ENCODE measurements at places on chromosomes 5 and 9.

- no peak for DNase-seq
These were observed 150.6 kb downstream of the MCTP1 start for GRCh38 chr5:95134326-95134725.

- DNase-seq: no peak
These were observed 98.2 kb downstream of the USP20 start for GRCh38 chr9:129933185-129934040.

DNA sequence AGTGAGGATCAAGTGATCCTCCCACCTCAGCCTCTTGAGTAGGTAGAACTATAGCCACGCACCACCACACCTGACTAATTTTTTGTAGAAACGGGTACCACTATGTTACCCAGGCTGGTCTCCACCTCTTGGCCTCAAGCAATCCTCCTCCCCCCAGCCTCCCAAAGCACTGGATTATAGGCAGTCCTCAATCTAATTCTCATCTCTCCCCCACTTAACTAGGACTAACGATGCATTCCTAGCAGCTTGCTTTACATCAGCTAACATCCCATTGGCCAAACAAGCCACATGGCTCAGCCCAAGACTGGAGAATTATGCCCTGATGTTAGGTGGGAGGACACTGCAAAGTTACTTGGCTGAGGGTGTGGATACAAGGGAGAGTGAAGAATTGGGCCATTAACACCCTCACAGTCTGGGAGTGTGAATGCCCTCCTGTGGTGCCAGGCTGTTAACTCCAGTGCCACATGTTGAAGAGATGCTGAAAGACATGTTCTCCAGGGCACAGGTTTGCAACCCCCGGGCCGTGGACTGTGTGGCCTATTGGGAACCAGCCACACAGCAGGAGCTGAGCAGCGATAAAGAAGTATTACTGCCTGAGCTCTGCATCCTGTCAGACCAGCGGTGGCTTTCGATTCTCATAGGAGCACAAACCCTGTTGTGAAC is 5.3 kb upstream of the ZNF367 start:
- no peak for DNase-seq

DNA sequence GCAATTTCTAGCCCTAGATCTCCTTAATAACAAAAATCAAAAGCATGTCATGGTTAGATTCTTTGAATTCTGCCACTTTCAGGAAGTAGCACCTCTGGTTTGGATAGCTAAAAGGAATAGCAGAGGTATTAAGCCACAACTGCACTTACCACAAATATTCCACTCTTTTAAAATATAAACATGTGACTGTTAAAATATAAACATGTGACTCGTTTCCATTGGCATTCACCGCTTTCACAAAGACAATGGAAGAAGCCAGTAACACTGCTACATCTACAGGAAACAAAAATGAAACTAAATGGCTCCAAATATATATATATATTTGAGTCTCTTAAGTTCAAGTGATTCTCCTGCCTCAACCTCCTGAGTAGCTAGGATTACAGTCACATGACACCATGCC is 222.9 kb downstream of the ARL15 start:
- DNase-seq: no peak

DNA sequence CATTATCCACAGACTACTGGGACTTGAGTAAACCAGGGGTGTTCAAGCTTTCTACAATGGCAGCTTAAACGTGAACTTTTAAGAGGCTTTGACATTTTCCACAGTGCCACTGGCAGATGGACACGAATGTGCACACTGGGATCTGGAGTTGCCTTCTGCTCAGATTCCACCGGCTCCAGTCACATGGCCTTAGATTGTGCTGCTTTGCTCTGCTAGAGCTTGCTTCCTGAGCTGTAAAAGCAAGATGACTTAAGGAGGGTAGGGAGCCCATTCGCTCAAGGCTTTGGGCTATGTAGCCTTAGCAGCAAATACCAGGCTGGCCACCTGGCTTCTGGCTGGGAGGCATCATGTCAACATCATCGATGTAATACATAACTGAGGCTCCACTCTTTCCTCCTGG is 436.9 kb downstream of the MED10 start:
- no peak for DNase-seq

DNA sequence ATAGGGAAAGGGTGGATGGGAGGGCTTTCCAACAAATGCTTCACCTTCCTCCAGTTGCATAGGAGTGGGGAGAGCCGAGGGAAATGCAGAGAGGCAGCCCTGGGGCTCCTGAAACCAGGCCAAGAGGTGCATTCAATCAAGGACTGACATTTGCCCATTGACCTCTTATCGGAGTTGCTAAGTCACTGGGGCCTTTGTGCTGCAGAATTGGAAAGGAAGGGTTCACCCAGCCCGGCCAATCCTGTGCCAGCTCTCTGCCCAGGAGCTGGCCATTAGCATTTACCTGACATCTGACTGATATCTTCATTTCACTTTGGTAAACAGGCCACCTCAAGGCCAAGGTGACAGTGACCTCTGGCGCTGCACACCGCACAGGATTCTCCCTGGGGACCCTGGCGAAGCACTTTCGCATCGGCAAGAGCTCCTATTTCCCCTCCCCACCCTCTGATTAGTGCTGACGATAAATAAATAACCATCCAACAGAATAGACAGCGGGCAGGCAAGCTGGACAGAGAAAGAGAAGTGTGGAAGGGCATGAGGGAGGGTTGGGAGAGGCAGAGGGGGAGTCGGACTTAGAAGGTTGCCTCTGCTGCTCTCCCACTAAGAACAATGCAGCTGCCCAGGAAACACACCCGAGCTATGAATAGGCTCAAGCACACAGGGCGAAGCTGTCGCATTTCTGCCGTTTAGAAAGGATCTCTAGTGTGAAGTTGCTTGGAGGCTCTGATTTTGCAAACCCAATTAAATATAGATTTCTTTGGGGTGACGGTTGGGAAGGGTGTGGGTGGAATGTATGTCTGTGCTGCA is 57.0 kb upstream of the BOD1 start:
- peak; percentile 36 for DNase-seq

DNA sequence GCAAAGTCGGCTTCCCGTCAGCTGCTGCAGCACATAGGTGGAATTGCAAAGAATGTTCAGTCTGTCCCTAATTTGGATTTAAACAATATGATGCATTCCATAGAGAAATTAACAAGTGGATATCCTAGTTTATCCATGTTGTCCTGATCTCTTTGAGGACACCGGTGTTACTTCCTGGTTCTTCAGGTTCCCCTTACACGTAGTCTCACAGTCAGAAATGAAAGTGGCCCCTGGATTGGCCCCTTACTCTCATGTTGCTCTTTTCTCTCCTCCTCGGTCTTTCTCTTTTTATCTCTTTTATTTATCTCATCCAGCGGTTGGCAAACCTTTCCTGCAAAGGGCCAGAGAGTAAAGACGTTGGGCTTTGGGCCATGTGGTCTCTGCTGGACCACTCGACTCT is 265.1 kb downstream of the GAS1 start:
- DNase-seq: no peak

- DNase-seq: no peak
These were observed 216.3 kb downstream of the COMMD10 start for GRCh38 chr5:116301110-116301509.

GRCh38 chr5:80189201-80189600 is 66.6 kb downstream of the SERINC5 start:
- DNase-seq: no peak

GRCh38 chr5:38878391-38879077 is 32.7 kb downstream of the OSMR start:
- no peak for DNase-seq

DNA sequence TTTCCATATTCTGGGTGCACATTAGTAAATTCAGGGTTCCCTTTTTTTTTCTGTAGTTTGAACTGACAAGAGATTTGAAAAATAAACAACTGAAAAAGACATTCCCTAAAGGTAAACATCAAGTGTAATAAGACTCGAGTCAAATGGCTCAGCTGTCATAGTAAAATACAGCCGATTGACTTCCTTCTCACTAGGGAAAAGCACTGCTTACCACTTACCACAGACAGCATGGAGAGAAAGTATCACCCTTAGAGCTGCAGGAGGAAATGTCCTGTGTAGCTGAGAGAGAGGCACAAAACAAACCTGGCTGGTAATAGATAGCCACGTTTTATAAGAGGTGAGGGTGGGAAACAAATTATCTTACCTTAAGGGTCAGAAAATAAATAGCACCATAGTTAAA is 12.1 kb upstream of the DMAC1 start:
- DNase-seq: peak; percentile 17

DNA sequence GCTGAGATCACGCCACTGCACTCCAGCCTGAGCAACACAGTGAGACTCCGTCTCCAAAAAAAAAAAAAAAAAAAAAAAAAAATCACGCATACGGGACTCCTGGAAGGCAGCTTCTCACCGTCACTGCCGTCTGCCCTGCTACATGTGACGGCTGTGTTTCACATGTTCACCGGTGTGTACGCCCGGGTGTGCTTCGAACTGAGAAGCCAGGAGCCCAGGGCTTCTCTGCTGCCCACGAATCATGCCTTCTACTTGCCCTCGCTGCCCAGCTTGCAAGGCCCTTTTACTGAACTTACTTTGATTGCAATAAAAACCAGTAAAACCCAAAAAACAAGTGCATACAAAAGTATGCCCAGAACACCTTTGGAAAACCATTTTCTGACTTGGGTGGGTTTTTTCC is 5.8 kb upstream of the NKD2 start:
- no peak for DNase-seq

DNA sequence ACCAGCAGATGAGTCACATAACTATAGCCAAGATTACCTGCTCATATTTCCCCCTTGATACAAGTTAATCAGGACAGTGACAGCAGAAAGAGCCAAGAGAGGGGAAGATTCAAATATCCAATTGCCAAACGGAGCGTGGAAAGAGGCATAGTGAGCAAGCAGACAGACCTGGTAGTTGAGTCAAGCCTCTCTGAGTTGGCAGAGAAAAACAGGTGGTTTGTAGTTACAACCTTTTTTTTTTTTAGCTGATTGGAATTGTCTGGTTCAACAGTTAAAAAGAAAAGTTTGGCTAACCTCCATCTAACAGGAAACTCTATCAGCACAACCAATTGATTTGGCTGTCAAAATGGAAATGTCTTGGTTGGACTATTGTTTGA is 272.1 kb downstream of the TLE1 start:
- DNase-seq: no peak

DNA sequence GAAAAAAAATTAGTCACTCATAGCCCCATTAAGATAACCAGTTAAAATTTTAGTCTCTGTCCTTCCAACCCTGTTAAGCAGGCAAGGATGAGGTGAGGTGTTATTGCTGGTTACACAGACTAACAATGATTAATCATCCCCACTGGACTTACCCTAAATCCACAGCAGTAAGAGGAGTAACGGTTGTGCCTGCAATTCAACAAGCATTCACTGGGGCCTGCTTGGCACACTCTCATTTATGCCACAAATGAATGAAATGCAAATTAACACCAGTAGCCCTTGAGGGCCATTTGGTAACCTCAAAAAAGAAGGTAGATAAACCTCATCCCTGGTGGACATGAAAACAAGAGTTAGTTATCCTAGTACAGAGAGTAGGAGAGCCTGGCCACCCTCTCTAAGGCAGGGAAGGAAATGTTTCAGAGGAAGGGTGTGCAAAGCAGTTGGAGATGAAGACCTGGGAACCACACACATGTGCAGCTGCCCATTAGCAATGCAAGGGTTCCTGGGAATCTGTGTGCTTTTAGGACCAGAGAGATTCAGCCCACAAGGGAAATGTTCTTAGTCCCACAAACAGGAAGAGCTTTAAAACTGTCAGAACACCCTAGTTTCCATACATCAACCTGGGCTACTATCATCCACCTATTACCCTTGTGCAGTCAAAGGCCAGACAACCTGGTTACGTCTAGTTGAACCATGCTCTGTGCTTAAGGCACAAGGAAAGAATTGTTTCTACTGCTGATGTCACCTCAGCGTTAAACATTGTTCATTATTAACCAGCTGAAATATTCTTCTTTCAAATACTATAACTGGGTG is 7.7 kb downstream of the LHFPL2 start:
- no peak for DNase-seq

GRCh38 chr5:109750463-109750862 is 60.7 kb downstream of the MAN2A1 start:
- DNase-seq: no peak

- DNase-seq: no peak
These were observed 1071.9 kb upstream of the ARRDC3 start for GRCh38 chr5:92455011-92455410.

GRCh38 chr9:21454149-21454548 is 13.9 kb downstream of the IFNA1 start:
- no peak for DNase-seq

DNA sequence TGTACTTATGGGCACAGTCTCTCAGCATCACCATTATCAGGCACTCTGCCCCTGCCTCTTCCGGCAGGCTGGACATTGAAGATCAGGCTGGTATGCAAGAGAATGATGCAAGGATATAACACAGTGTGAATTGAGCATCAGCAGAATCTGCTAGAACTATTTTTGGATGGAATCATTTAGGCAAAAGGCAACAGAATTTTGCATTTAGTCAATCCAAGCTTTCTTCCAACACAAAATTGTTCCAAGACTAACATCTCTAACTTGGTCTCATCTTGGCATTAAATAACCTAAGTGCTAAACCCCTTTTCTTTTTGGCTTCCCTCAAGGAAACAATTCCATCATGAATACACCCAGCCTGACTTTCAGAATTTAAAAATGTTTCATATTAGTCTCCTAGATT is 339.9 kb downstream of the PRELID2 start:
- no peak for DNase-seq

- no peak for DNase-seq
These were observed 8.9 kb upstream of the ZNF483 start for GRCh38 chr9:111516061-111516465.

- no peak for DNase-seq
These were observed 20.8 kb downstream of the OR1L3 start for GRCh38 chr9:122695696-122696095.

DNA sequence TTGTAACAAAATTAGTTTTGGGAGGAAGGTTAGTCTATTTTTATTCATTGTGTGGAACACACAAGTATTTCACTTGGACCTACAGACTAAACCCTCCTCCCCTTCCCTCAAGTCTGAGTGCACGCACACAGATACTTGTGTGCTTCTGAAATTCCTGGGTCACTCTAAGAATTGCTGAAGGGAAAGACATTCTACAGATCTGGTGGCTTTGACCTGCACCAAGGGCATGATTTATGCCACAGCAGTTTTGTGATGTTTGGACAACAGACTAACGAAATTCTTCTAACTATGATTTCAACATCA is 150.5 kb downstream of the ARL15 start:
- DNase-seq: no peak

DNA sequence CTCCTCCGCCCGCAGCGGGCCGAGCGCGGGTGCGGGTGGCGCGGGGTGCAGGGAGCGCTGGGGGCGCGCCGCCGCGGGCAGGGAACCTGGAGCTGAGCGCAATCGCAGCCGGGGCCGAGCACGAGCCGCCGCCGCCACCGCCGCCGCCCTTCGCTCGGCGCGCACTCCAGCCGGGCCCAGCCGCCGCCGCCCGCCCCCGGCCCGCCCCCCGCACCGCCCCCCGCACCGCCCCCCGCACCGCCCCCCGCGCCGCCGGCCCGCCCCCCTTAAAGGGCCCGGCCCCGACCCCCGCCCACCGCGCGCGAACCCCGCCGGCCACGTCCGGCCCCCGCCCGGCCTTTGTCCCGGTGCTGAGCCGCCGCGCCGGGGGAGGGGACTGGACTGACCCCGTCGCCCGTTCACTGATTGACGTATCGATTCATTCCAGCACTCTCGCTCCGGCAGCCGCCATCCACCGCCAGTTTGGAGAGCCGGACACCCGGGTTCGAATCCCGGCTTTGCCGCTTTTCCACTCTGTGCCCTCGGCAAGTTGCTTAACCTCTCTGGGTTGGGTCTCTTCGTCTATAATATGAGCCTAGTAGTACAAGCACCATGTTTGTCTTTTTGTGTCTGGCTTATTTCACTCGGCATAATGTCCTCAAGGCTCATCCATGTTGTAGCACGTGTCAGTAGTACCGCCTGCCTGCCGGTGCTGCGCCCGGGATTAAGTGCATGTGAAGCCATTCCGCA is at the start of gene SH3PXD2B:
Gene SH3PXD2B (minus strand): TSS at position 168 of the 729 bp plus-strand sequence. CDS start 173 bp downstream, outside the sequence.
- peak; percentile 85 for DNase-seq

- DNase-seq: no peak
These were observed 444.5 kb downstream of the RAB3C start for GRCh38 chr5:59027145-59027907.
